AML-193 (cell line): ENCODE measurements at places on chromosomes 13 and 19.

GRCh38 chr13:40780822-40781401 lies 8.5 kb upstream of the SLC25A15 start:
- no peak for DNase-seq

GRCh38 chr13:113926301-113926761 lies 47.5 kb downstream of the C13orf46 start:
- DNase-seq, result no peak

GRCh38 chr13:110914331-110915056 lies 375 bp downstream of the ANKRD10 start:
- DNase-seq, result peak; percentile 55

DNA sequence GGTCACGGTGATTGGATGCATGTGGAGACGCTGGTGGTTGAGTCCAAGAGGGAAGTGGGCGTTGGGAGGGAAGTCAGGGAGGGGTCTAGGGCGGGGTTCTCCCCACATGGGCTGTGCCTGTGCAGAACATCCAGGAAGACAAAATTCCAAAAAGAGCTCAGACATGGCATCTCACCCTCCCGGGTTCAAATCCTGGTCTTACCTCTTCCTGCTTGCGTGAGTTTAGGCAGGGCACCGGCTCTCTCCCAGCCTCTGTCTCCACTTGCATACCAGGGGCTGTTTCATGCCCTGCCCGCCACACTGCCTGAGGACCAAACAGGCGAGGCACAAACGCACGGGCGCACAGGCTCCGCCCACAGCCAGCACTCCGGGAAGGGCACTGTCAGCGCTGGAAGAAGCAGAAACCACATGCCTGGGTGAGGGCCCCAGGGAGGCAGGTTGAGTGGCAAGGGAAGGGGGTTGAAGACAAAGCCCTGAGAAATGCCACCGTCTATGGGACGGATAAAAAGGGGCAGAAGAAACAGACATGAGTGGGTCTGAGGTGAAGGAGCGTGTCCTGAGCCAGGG lies 123.6 kb upstream of the SOX1 start:
- no peak for DNase-seq

GRCh38 chr19:12996406-12997094 lies 1.3 kb downstream of the NFIX start:
- DNase-seq, result peak; percentile 5
